ENCODE measurements at places on chromosomes 2 and 18.

DNA sequence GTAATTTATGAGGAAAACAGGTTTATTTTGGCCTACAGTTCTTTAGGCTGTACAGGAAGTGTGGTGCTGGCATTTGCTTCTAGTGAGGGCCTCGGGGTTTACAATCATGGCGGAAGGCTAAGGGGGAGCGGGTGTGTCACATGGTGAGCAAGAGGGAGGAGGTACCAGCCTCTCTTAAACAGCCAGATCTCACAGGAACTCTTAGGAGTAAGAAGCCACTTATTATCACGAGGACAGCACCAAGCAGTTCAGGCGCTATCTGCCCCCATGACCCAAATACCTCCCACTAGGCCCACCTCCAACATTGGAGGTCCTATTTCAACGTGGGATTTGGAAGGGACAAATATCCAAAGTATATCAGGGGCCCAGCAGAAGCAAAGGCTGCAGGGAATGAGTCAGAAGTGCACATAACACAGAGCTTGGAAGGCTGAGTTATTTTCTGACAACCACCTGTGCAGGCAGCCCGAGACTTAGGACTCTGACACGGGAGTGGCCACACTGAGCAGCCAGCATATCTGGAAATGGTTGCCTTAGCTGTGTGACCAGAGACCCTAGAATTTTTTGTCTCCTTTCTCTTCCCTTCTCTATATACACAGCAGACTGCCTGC, 170.9 kb downstream of the PRPF40A start:
- DNase-seq = no peak

GRCh38 chr18:41391616-41392595, 563.1 kb upstream of the PIK3C3 start:
- DNase-seq = peak; percentile 94

DNA sequence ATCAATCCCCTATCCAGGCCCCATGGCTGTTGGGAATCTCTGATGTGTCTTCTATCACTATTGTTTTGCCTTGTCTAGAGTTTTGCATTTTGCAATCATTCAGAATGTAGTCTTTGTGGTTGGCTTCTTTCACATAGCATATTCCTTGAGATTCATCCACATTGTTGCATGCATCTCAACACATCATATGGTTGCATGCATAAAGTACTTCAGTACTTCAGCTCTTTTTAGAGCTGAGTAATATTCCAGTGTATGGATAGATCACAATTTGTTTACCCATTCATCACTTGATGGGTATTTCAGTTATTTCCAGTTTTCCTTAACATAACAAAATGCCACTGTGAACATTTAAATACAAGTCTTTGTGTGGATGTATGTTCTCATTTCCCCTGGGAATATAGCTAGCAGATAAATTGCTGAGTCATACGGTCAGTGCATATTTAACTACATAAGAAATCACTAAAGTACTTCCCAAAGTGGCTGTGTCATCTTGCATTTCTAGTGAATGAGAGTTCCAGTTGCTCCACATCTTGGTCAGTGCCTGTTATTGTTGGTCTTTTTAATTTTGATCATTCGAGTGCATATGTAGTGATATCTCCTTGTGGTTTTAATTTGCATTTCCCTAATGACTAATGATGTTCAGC, 138.8 kb downstream of the BCL11A start:
- DNase-seq = no peak

- no peak for DNase-seq
These were observed 19.9 kb upstream of the ELAC1 start for GRCh38 chr18:50947899-50948298.

DNA sequence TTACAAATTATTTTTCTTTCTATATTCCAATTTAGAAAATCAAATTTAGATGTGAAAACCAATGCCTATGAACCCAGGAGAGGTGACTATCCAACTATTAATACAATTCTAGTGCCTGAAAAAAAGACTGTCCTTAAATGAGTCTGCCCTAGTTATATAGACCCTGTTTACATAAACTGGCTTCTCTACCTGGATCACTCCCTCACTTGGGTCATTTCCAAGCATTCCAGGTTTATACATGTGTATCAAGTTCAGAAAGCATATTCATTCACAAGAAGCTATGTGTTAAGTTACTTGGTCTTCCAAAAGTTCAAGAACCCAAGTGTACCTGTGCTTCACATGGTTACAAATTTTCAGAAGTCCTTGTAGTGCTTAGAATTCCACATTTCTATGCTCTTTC, 8.3 kb downstream of the ZNF385B start:
- no peak for DNase-seq

DNA sequence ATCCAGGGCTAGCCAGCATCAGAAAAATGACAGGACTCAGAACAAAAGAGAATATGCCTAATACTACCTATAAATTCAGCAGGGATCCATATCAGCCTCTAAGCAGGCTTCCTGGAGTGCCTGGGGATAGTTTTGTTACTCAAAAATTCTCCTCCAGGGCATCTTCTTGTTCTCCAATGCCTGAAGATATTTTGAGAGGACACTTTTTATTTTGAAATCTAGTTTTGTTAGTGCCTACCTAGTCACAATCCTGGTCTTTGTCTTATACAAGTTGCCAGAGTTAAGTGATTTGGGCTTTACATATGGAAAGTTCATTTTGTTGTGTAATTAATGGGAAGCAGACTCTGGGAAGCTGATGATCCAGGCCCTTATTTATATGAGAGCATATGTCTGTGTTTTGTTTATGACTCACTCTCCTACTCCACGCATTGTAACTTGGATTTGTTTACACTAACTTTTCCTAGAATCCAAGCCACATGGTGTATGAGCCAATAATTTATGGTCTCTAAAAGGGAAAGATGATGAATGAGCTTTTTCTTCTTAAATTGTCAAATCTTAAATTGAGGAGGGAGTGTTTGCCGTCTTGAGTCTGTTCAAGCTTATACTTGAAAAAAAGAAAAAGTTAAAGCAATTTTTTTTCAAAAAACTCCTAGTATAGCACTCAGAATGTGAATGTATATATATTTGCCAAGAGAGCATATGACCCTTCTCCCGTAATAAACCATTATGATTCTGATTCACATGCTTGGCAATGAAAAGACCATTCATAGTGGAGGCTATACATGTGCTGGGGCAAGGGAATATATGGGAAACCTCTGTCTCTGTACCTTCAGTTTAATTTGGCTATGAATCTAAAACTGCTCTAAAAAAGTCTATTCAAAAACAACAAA, 370.3 kb downstream of the SETBP1 start:
- no peak for DNase-seq
